ENCODE measurements at places on chromosomes 6 and 20.

GRCh38 chr6:155528982-155529453 lies 73.4 kb upstream of the NOX3 start:
- DNase-seq = peak; percentile 96

GRCh38 chr6:11779329-11780096 lies 910 bp upstream of the ADTRP start:
- peak; percentile 25 for DNase-seq

- peak; percentile 17 for DNase-seq
Measured at GRCh38 chr6:99603421-99604165, 3.0 kb upstream of the PRDM13 start.

DNA sequence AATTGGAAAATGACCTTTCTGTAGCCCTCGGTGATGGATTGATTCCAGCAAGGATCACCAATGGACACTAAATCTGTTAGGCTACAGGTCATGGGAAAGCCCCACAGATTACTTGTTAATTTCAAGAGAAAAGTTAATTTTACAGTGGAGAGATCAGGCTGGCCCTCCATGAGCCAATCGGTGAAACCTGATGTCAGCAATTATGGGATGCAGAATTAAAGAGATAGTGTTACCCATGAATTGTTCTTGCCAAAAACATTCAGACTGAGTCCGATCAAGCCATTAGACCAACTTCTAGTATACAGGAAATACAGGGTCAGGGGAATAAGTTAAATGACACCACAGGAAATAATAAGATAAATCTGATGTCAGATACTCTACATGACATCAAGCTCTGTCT lies 214.9 kb upstream of the SYNDIG1 start:
- no peak for DNase-seq

GRCh38 chr6:14428269-14428668 lies 310.7 kb downstream of the CD83 start:
- no peak for DNase-seq

DNA sequence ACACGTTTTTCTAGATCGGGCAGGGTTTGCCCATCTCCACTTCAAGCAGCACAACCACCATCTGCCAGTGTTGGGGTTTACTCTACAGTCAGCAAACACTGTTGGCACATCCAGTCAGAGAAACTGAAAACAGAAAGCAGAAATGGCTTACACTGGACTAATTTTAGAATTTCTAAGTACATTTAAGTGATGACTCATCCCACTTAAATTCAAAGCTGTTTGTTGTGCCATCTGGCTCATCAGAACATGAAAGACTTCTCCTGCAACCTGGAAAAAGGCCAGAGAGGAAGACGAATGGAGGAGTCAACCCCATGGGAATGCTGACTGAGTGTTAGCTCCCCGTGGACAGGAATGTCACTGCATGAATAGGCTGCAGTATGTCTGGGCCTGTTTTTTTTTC lies 21.8 kb downstream of the FAM209B start:
- DNase-seq = peak; percentile 98

GRCh38 chr20:44040202-44040915 lies 125.7 kb downstream of the TOX2 start:
- DNase-seq = peak; percentile 23

DNA sequence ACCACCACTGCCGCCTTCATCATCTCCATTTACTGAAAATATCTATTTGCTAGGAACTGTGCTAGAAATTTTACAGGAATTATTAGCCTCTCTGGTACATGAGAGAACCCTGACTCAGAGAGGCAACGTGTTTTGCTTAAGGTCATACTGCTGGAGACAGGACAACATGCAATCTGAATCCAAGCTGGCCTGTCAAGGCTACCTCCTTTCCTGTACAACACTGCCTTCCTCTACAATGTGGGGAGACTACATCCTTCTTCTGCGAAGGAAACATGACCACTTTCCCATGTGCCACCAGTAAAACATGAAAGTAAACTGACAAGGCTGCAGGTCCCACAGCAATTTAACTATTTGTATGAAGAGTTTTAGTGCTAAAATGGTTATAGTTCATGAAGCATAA lies 200.9 kb downstream of the BACH2 start:
- peak; percentile 44 for DNase-seq

DNA sequence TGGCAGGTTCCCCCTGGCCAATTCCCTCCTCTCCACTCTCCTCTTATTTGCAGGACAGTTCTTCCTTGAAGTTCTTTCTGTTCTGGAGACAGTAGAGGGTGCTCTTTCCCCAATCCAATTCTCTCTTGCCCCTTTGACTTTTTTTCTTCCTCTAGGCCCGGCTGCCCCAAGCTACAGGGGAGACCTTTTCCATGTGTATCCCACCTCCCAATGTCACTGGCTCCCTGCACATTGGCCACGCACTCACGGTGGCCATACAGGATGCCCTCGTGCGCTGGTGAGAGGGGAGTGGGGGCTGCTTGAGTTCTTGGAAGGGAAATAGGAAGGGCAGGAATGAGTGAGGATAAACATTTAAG lies 1.5 kb downstream of the VARS2 start:
- peak; percentile 79 for DNase-seq

DNA sequence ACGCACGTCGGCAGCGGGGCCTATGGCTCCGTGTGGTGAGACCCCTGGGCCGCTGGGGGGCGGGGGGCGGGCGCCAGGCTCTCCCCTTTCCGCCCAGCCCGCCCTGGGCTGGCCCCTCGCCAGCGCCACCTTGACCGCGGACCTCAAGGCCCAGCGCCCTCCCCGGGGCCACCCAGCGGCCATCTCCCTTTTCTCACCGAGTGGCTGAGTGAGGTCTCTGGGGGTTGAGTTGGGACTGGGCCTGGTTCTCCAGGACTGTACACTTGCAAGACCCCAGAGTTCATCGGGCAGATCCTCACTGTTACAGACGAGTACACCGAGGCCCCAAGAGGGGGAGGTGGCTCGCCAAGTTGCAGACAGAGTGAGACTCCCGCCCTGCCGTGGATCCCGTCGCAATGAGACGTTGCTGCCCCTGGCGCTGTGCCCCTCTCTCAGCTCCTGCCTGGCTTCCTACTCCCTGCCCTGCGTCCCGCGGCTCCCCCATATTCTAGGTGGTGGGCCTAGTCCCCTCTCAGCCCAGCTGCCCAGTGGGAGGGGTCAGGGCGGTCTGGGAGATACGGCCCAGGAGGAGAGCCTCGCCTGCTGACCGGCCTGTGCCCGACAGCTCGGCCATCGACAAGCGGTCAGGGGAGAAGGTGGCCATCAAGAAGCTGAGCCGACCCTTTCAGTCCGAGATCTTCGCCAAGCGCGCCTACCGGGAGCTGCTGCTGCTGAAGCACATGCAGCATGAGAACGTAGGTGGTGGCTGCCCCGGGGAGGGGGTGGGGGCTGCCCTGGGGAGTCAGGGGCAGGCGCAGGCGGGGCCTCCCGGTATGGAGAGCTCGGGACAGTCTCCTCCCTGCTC lies 576 bp downstream of the MAPK13 start:
- peak; percentile 17 for DNase-seq

DNA sequence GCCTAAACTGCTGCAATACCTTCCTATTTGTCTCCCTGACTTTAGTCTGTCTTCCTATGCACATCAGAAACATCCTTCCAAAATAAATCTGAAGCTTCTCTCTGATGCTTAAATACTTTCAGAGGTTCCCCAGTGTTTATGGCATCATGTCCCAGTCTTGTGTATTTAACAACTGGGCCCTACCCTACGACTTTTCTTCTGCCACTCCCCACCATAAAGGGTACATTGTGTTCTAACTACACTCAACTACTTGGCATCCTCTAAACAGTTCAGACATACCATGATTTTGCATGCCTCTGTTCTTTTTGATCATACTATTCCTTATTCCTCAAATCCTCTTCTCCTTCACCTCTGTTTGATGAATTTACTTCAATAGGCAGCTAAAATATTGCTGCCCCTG lies 143.0 kb upstream of the KCNK16 start:
- no peak for DNase-seq

DNA sequence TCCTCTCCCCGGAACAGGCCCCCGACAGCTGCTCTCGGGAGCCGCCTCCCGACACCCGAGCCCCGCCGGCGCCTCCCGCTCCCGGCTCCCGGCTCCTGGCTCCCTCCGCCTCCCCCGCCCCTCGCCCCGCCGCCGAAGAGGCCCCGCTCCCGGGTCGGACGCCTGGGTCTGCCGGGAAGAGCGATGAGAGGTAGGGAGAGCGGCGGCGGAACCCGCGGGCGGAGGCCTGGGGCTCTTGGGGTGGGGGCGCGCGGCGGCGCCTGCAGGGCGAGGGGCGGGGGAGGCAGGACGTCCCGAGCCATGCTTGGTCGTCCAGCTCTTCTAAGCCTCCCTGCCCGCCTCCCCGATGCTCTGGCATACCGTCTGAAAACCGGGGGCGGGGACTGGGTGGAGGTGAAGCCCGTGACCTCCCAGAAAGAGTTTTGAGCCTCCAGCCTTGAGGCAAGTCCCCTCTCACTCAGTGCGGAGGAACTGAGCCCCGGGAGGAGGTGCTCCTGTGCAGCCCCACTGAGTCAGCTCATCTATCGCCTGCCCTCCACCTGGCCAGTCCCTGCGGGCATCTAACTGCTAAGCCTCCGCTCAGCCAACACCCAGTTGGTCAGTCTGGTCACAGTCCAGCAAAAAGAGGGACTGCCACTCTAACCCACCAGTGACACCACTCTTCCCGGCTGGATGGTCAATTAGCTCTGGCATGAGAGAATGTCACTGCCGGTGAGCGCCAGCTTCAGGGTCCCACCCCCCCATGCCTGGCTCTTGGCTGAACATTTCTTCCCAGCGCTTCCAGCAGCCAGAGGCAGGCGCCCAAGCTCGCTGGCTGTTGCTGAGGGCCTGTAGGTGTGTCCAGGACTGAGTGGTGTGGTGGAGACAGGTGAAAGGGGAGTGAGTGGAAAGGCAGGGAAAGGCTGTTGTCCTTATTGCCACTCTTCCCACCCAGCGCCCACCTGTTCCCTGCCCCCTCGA lies 482 bp downstream of the DDR1 start:
- no peak for DNase-seq

DNA sequence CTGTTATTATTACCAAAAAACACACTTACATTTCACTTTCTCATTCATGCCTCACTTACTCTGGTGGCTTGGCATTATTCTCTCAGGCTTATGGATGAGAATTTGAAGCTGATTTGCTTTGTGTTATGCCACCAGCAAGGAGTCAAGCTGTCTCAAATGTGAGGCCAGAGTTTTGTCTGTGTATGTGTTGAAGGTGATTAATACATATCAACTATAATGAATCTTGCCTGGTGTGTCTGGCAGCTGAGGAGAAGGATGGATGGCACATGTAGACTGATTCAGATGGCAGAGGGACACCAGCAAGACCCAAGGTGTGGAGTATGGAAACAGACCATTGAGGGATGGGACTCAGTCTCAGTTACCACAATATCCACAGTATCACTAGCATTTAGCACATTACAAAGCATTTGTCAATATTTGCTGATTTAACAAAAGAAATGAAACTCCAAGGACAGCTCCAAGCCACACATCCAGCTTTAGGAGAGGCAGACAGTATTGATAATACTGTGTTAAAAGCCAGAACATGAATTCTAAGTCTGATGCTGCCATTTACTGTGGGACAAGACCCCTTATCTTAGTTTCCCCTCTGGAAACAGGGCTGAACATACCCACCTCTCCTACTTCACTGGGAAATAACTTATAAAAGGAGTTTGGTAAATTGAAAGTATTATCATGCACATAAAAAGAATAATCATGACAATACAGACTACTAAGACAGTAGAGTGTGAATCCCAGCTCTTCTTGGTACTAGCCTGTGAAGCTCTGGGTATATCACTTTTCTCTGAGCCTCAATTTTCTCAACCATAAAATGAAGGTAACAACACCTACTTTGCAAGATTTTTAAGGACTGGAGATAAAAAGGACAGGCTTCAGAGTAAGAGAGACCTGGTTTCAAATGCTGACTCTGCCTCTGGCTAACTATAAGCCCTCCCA lies 11.2 kb downstream of the BCL2L1 start:
- DNase-seq = no peak

GRCh38 chr20:37388831-37389230 lies 42.9 kb downstream of the SRC start:
- DNase-seq = no peak

DNA sequence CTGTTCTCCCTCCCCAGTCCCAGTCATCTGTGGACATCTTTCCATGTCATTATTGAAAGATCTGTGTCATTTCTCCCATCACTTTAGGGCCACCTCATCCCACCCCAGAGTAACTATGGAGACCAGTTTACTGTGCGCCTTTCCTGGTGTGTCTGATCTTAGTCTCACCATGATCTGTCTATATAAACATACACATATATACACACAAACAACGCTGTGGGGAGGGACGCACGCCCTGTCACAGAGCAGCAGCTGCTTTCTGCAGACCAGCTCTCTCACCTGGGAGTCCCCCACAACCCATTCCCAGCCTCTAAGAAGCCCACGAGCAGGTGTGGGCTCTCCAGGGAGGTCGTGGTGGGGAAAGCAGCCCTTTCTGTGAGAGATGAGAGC lies 68.1 kb upstream of the TOX2 start:
- no peak for DNase-seq

GRCh38 chr6:34243901-34244884 lies 4.6 kb downstream of the SMIM29 start:
- peak; percentile 97 for DNase-seq

DNA sequence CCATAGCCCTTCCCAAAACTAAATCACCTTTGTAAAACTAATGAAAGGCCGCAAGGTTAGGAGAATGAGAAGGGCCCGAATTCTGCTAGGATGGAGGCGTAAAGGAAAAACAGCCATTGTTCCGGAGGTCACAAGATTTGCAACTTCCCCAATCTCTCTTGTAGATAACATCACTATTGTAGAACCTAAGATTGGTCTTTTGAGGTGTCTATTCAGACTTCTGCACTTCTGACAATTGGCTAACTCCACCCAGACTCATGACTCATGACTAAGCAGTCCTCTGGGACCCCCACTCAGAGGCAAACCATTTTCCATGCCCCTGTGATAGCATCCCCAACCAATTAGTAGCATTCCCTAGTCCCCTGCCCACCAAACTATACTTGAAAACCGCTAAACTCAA lies 210.5 kb upstream of the SHLD1 start:
- DNase-seq = peak; percentile 42

DNA sequence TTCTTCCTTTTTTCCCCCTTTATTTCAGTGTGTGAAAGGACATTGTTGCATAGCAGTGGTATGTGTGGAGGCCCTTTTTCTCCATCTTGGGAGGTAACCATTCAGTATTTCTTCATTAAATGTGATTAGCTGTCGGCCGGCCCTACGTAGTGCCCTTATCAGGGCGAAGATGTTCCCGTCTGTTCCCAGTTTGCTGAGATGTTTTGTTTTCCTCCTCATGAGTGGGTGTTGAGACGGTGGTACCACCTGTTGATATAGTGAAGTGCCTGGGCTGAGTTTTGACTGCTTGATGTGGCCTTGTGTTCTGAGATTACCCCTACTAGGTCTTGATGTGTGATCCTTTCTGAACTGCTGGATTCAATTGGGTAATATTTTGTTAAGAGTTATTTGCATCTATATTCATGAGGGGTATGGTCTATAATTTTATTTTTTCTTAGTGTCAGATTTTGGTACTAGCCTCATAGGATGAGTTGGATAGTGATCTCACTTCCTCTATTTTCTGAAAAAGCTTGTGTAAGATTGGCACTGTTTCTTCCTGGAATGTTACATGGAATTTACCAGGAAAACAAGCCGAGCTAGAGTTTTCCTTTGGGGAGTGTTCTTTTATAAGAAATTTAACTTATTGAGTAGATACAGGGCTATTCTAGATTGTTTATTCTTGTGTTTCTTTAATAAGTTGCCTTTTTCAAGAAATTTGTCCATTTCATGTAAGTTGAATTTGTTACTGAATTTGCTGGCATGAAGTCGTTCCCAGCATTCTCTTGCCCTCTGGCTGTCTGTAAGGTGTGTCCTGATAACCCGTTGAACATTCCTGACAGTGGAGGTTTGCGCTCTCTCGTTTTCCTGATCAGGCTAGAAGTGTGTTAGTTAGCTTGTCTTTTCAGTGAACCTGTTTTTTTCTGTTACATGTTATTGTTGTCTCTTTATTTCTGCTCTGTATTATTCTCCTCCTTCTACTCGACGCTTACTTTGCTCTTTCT lies 4.3 kb downstream of the MTG2 start:
- DNase-seq = peak; percentile 30

GRCh38 chr6:100237821-100238220 lies 226.9 kb downstream of the SIM1 start:
- DNase-seq = no peak
